ENCODE measurements at places on chromosomes 11 and 22. TPM values are rescaled to one million over a fixed set of nuclear protein-coding genes. Genes with fewer than 3 reads are reported as not detected.

DNA sequence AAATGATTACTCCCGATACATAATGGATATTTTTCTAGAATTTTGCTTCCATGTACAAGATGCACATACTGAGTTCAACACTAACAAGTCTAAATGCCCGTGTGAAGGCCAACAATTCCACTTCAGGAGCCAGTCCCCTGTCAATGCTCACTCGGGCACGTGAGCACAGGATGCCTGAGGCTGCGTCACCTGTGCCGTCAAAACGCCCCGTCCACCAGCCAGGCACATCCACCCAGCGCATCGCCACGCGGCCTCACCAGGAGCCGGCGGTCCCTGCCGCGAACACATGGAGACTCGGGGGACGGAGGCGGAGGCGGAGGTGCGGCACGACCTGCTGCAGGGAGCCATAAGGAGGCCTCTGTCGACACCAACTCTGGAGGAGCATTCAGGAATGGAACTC lies 9.8 kb downstream of the TOLLIP start:
- no peak for DNase-seq

GRCh38 chr11:64675450-64676260 lies 47.3 kb downstream of the NRXN2 start:
- DNase-seq: no peak

- no peak for DNase-seq
These were observed 23.1 kb upstream of the PSMA1 start for GRCh38 chr11:14543260-14543659.

BEST1 gene
- total RNA-seq: 2.0 TPM

PRRG4 gene
- 5.1 TPM for total RNA-seq
